ENCODE measurements at places on chromosomes 13 and 19. TPM values are rescaled to one million over a fixed set of nuclear protein-coding genes. Genes with fewer than 3 reads are reported as not detected.

DNA sequence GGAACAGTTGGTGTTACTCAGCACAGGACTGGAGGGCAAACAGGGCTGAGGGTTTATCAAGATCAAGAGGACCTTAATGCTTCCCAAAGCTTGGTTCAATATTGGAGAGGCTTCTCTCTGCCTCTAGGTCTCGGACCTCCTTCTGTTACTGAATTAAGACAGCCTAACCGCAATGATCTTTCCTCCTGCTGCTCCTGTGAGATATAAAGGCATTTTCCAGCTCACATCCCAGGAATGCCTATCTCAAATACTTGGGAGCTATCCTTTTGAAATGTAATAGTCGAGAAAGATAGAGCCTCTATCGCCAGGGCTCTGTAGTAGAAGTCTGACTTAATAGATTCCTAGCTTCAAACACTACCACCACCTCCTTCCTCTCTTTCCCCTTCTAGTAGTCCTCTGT is 1475.0 kb downstream of the SLITRK1 start:
- H3K27ac ChIP-seq = no peak overlapping the region
- no peaks in the 10 kb centered on the region for H3K4me1 ChIP-seq
- no peaks in the 10 kb centered on the region for H3K27me3 ChIP-seq
- DNase-seq = no peak
- no peaks in the 10 kb centered on the region for H3K36me3 ChIP-seq
- H3K4me3 ChIP-seq = no peak overlapping the region

The LIM2 gene
- not detected for total RNA-seq

The FAM83E gene
- 97.0 TPM for total RNA-seq

The FLT1 gene
- total RNA-seq = 8.4 TPM

The CGB8 gene
- total RNA-seq = not detected
